ENCODE measurements at places on chromosomes 5 and 9.

GRCh38 chr9:37653385-37653784 lies 2.6 kb downstream of the FRMPD1 start:
- no peak for DNase-seq

- no peak for DNase-seq
Observed at GRCh38 chr9:85118990-85119755, 449.6 kb downstream of the NTRK2 start.

DNA sequence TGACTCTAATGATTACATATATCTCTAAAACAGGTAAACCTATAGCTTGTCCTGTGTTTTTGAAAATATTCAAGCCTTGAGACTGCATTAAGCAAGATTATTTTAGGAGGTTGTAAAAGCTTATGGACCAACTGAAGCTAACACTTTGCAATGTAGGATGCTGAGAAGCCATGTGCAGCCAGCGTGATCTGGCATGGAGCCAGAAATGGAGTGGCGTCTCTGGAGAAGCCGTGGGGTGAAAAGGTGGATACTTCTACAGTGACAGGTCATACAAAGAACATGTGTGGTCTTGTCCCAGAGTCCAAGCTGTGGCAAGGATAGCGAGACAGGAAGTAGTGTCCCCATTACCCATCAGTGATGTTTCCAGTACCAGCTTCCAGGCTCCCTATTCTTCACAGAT lies 100.8 kb upstream of the CD180 start:
- DNase-seq: no peak

GRCh38 chr5:158943057-158943456 lies 156.7 kb downstream of the EBF1 start:
- no peak for DNase-seq

- DNase-seq: no peak
Observed at GRCh38 chr9:35871545-35871944, 1.3 kb upstream of the OR13J1 start.
